Stimulated activated CD8-positive, alpha-beta memory T cell treated with anti-CD3 and anti-CD28 coated beads, Interleukin-7, amount 100 ng/mL, for 48 hours (primary cell): ENCODE measurements at places on chromosomes 7 and 10.

GRCh38 chr10:129161150-129161549 lies 305.9 kb upstream of the MGMT start:
- no peak for DNase-seq

DNA sequence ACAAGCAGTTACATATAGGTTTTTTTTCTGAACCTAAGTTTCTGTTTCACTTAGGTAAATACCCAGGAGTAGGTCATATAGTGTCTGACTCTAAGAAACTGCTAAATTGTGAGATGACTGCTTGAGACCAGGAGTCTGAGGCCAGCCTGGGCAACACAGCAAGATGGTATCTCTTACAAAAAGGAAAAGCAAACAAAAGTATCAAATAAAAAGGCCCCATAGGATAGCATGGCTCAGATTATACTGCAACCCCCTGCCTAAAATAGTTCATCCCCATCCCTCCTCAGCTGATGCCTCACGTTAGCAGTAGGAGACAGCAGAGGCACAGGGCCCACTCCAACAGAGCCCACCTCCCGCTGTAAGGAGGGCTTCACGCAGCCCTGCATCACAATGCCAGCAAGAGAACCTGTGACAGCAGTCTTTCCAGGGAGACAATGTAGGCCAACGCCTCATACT lies 90.3 kb downstream of the SRPK2 start:
- DNase-seq = no peak

DNA sequence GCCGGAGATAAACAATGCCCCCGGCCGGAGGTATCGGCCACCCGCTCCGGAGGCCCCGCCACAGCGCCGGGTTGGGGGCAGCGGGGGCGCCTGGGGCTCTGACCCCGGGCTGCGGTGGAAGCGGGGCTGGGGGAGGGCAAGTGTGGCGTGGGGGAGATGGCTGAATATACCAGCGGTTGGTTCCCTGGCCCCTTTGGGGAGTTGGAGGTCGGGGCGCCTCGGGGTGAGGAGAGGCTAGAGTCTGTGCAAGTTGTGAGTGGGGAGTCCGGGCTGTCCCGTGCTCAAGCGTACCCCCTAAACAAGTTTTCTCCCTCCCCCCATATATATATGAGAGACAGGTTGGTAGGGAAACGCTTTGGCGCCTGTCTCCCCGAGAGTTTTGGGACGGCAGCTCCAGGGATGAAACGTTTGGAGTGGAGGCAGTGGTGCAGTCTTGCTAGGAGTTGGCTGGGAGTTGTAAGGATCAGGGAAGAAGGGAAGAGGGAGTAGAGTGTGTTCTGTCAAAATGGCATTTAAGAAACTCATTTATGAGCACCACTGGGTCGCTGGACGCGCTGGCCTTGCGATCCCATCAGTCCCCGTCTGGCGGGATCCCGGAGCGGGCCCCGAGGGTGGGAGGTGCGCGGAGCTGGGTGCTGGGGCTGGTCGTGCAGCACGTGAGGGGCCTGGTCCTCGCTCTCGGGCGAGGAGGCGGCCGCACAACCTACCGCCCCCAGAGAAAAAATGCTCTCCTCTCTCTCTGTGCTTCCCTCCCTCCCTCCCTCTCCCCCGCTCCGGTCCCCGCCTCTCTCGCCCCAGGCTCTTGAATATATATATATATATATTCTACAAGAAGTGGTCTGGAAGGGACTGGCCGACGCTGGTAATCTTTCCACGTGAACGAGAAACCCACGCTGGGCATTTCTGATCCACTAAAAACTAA lies 1.1 kb downstream of the TET1 start:
- DNase-seq = no peak

DNA sequence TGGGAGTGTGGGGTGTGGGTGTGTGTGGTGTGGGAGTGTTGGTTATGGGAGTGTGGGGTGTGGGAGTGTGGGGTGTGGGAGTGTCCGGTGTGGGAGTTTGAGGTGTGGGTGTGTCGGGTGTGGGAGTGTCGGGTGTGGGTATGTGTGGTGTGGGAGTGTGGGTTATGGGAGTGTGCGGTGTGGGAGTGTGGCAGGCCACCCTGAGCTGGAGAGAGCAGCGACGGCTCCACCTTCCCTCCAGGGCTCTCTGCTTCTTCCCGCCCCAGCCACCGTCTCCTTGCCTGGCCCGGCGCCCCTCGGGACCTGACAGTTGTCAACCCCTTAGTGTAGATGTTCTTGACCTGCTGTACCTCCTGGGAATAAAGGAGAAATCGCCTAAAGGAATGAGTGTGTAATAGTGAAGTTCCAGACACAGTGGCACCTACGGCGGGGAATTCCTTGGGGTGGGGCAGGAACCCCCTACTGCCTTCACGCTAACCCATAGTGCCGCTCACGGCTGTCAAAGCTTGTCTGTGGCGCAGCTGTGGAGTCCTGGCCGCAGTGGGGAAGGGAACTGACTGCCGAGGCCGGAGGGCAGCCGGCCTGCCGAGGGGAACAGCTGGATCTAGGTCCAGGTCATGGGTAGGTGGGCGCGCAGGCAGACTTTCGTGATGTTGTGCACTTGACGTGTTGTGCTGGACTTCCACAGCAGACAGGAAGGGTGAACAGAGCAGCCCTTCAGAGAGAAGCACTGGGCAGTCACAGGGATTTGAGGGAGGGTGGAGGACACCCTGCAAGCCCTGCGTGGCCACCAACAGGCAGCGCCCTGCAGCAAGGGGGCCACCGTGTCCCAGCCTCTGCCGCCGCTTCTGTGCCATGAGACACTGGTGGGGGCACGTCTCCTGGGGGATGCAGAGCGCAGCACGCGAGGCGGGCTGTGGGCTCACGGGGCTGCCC lies 49.0 kb upstream of the EN2 start:
- no peak for DNase-seq

DNA sequence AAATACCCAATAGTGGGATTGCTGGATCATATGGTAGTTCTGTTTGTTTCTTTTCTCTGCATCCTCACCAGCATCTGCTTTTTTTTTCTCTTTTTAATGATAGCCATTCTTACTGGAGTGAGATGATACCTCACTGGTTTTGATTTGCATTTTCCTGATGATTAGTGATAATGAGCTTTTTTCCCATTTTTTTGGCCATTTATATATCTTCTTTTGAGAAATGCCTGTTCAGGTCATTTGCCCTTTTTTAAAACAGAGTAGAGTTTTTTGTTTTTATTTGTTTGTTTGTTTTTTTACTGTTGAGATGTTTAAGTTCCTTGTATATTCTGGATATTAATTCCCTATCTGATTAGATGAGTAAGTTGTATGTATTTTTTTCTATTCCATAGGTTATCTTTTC lies 205.8 kb upstream of the KAT6B start:
- no peak for DNase-seq

GRCh38 chr7:47227762-47228177 lies 354.1 kb downstream of the TNS3 start:
- DNase-seq = no peak

GRCh38 chr10:79923669-79924068 lies 25.2 kb downstream of the SFTPD start:
- no peak for DNase-seq
